Mesenchymal stem cell (in vitro differentiated cells and primary cell): ENCODE measurements at places on chromosomes 16 and 17.

DNA sequence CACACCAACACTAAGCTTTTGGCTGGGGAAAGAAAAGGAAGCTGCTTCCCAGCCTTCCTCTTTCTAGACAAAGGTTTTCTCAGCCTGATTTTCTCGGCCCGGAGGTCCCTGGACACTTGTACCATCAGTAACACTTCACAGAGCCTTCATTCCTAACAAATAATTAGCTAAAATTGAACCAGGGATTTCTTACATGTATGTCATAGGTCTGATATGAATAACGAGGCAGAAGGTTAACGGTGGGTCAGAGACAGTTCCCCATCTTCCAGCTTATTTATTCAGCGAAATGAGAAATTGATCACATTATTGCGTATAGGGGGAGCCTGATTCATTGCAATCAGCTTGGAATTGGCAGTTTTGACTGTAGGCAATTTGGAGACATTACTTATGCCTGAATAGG lies 142.5 kb downstream of the SALL1 start:
- no peaks in the 10 kb centered on the region for H3K36me3 ChIP-seq
- no peaks in the 10 kb centered on the region for H3K27me3 ChIP-seq
- no peak overlapping the region for H3K27ac ChIP-seq

DNA sequence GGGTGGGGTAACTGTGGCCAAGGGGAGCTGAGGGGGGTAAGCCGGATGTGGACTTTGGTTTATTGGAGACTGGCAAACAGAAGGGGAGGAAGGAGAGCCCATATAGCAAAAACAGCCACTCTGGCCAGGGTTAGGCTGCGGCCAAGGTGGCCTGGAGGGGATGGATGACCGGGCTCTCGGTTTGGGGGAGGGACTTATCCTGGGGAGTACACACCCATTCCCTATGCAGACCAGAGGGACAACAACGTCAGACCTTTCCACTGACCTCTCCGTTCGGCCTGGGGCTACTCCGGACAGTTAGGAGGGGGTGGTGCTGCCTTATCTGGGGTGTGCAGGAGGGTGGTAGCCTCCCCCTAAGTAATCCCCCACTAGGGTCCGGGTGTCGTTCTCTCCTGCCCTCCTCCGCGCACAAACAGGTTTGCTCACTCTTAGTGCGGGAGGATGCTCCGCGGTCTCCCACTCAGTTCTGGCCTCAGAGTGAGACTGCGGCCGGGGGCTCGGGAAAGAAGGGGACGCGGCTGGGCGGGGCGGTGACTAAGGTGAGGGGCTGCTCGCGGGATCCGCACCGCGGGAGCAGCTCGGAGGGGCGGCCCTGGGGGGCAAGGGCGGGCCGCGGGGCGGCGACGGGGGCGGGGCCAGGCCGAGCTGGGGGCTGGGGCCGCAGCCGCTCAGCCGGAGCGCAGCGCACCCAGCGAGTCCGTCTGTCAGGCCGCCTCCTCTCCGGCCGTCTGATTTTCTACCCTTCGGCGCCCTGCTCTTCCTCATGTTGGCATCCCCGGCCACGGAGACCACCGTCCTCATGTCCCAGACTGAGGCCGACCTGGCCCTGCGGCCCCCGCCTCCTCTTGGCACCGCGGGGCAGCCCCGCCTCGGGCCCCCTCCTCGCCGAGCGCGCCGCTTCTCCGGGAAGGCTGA lies at the start of gene WNK4:
TSS of gene WNK4 (plus strand) at position 675 of the 915 bp plus-strand sequence. CDS start at position 764, 89 bp downstream.
- peaks cover 43% of the 10 kb centered on the region for H3K4me1 ChIP-seq
- peaks cover 44% of the 10 kb centered on the region for H3K36me3 ChIP-seq
- H3K4me3 ChIP-seq, result peak within 1 kb of the TSS; percentile 75
- H3K27ac ChIP-seq, result peak within 1 kb of the TSS; percentile 1
- H3K27me3 ChIP-seq, result peaks cover 45% of the 10 kb centered on the region

DNA sequence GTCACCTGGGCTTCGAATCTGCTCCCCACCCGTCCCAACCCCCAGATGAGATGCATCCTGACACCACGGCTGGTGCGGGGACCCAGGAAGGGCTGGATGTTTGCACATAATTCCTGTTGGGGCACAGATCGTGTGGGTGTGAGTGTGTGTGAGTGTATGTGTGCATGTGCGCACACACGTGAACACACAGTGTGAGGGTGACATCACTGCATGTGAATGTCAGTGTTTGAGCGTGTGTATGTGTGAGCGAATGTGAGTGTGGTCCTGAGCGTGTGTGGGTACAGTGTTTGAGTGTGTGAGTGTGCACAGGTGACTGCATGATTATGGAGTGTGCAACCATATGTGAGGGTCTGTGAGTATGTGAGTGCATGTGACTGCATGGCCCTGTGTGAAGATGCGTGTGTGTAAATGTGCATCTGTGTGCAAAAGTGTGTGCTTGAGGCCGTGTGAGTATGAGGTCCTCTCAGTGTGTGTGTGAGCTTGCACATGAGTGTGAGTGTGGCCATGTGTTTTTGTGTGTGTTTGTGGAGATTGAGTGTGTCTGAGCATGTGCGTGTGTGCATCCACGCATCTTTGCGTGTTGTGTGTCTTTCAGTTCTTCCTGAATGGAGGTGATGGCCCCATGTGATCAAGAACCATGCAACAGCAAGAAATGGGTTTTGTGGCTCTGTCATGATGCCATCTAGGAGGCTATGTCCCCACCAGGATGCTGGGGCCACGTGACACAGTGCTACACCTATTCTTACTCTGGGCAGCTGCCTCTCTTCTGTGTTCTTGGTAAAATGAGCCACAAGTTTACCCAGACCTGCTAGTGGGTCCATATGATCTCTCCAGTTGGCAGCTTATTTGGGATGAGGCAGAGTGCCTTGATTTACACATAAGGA lies 70.5 kb upstream of the GCSH start:
- H3K36me3 ChIP-seq, result no peaks in the 10 kb centered on the region
- H3K4me3 ChIP-seq, result no peak overlapping the region
- H3K27ac ChIP-seq, result no peak overlapping the region

GRCh38 chr17:65593855-65594845 lies 32.7 kb upstream of the AXIN2 start:
- DNase-seq, result peak; percentile 32
- H3K4me1 ChIP-seq, result peaks cover 5% of the 10 kb centered on the region
- no peak overlapping the region for H3K27ac ChIP-seq
- no peaks in the 10 kb centered on the region for H3K36me3 ChIP-seq
- peak overlapping the region; percentile 67 for H3K4me3 ChIP-seq

DNA sequence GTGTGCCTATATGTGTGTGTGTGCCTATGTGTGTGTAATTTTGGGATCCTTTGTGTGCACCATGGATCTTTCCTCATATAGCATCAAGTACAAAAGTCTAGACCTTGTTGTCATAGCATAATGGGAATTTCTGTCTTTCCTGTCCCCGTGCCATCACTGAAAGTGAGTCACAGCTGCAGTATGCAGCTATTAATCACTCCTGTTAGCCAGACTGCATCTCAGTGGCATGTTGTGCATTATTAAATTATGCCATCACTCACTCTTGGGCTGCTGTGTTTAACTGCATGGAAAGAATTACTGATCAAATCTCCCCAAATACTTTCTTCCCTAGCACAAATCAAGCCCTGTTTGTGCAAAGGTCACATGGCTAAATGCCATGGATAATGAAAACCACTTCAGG lies 92.4 kb downstream of the CBLN1 start:
- no peaks in the 10 kb centered on the region for H3K27me3 ChIP-seq
- H3K36me3 ChIP-seq, result no peaks in the 10 kb centered on the region
- H3K4me1 ChIP-seq, result no peaks in the 10 kb centered on the region
- no peak overlapping the region for H3K4me3 ChIP-seq

- DNase-seq, result no peak
- no peak overlapping the region for H3K4me3 ChIP-seq
- H3K27ac ChIP-seq, result no peak overlapping the region
- H3K4me1 ChIP-seq, result peaks cover 26% of the 10 kb centered on the region
- H3K36me3 ChIP-seq, result peaks cover 26% of the 10 kb centered on the region
- H3K27me3 ChIP-seq, result no peaks in the 10 kb centered on the region
Measured at GRCh38 chr16:70713824-70714223, 28.0 kb upstream of the MTSS2 start.

GRCh38 chr17:74349120-74349519 lies 12.5 kb downstream of the BTBD17 start:
- no peak overlapping the region for H3K27ac ChIP-seq
- peaks cover 4% of the 10 kb centered on the region for H3K4me1 ChIP-seq
- no peak for DNase-seq
- H3K4me3 ChIP-seq, result no peak overlapping the region
- no peaks in the 10 kb centered on the region for H3K36me3 ChIP-seq

GRCh38 chr16:67468731-67469130 lies 12.2 kb downstream of the ATP6V0D1 start:
- no peak overlapping the region for H3K4me3 ChIP-seq
- peaks cover 29% of the 10 kb centered on the region for H3K4me1 ChIP-seq
- H3K27ac ChIP-seq, result no peak overlapping the region
- H3K27me3 ChIP-seq, result no peaks in the 10 kb centered on the region
- DNase-seq, result no peak
- H3K36me3 ChIP-seq, result peaks cover 16% of the 10 kb centered on the region

- peak; percentile 33 for DNase-seq
- H3K4me3 ChIP-seq, result no peak overlapping the region
- peaks cover 97% of the 10 kb centered on the region for H3K27me3 ChIP-seq
Measured at GRCh38 chr16:86714166-86714565, 135.8 kb downstream of the FOXL1 start.

DNA sequence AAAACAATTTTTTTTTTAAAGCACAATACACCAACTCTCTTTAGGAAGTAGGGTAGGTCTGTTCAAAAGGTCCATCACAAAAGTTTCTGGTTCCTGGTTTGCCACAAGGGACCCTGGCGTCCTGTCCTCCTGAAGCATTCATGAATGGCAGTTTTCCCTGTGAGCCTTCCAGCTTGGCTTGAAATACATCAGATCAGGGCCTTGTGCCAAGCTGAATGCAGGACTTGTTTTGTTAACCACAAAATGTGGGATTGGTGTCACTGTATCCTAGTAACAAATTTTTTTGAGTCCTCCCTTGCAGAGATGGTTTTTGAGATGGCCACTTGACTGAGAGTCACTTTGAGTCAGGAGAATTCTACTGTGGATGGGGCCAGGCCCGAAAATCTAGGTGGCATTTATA lies 3.9 kb downstream of the GNAO1 start:
- H3K4me1 ChIP-seq, result peaks cover 17% of the 10 kb centered on the region
- no peaks in the 10 kb centered on the region for H3K36me3 ChIP-seq

GRCh38 chr16:62644030-62644812 lies 608.0 kb upstream of the CDH8 start:
- no peak overlapping the region for H3K4me3 ChIP-seq
- no peak overlapping the region for H3K27ac ChIP-seq
- no peaks in the 10 kb centered on the region for H3K4me1 ChIP-seq
- DNase-seq, result no peak
- no peaks in the 10 kb centered on the region for H3K36me3 ChIP-seq
- H3K27me3 ChIP-seq, result no peaks in the 10 kb centered on the region

DNA sequence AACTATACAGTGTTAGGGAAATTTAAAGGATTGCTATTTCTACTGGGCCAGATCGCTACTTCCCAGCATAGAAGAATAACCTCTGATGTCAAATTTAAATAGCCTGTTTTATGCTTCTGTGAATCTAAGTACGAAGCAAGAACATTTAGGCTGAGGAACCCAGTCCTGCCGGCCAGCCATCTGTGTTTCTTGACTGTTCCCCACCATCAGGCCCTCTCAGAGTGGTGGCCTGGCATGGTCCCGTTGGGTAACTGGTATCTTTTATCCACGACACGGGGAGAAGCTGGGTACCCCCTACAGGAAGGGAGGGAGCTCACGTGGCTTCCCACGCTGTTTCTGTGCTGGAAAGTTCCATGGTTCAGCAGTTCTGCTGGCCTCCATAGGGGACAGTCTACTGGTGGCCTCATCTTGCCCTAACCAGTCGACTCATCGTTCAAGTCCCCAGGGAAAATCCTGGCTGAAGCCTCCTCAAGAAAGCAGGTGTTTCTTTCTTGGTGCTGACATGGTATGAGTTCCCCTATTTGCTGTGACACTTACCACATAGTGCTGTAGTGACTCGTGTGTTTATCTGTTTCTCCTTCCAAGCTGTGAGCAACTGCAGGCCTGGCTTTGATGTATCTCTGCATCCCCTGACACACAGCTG lies 201.7 kb upstream of the NLRP1 start:
- DNase-seq, result peak; percentile 96
- no peak overlapping the region for H3K4me3 ChIP-seq
- no peaks in the 10 kb centered on the region for H3K27me3 ChIP-seq
- peaks cover 28% of the 10 kb centered on the region for H3K4me1 ChIP-seq
- H3K27ac ChIP-seq, result peak overlapping the region; percentile 79

- peaks cover 67% of the 10 kb centered on the region for H3K27me3 ChIP-seq
- H3K36me3 ChIP-seq, result no peaks in the 10 kb centered on the region
- peaks cover 6% of the 10 kb centered on the region for H3K4me1 ChIP-seq
- no peak overlapping the region for H3K27ac ChIP-seq
- no peak for DNase-seq
- no peak overlapping the region for H3K4me3 ChIP-seq
Measured at GRCh38 chr16:27849621-27850020, 213.9 kb downstream of the GSG1L start.

DNA sequence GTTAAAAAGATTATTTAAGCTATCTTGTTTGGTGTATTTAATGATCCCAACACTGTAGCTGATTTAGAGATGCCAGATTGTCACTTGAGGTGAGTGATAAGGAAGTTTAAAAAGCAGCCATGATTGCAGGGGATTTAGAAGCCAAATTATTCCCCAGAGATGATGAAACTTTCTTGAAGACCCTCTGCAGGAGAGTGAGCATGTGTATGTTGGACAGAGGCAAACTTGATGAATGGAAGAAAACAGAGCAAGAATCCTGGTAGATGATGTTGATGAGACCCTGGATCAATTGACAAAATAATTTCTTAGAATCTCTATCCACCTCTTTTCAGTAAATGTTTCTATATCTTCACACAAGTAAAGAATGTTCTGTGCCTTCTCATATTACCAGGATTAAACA lies 14.4 kb upstream of the ADAMTS18 start:
- no peaks in the 10 kb centered on the region for H3K27me3 ChIP-seq
- H3K36me3 ChIP-seq, result no peaks in the 10 kb centered on the region
- DNase-seq, result no peak

DNA sequence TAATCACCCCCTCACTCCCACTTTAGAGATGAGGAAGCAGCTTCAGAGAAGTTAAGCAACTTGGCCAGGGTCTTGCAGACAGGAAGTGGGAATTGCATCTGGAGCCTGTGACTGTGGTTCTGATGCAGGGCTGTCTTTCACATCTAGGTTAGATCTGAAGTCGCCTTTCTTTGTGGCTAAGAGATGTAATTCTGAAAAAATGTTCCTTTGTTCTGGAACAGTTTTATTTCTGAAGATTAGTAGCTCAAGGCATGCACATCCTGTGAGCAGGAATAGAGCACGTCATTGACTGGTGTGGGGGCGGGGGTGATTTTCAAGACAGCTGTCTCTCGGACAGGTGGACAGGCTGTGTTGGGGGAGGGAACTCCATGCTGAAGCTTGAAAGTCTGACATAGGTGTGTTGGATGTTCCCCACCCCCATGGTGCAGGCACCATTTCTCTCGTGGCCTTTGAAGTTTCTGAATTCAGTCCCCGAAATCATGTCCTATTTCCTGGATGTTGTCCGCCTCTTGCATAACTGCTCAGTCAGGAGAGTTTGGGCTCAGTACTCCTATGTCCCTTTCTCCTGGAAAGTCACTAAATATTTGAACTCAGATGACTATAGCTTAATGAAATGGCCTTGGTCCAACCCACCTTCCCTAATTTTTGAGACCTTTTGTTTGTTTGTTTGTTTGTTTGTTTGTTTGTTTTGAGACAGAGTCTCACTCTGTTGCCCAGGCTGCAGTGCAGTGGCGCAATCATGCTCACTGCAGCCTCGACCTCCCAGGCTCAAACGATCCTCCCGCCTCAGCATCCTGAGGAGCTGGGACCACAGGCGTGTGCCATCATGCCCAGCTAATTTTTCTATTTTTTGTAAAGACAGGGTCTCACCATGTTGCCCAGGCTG lies 21.0 kb upstream of the HERPUD1 start:
- peaks cover 9% of the 10 kb centered on the region for H3K27me3 ChIP-seq
- H3K4me3 ChIP-seq, result no peak overlapping the region
- peaks cover 21% of the 10 kb centered on the region for H3K4me1 ChIP-seq
- DNase-seq, result peak; percentile 85
- H3K36me3 ChIP-seq, result no peaks in the 10 kb centered on the region
